ENCODE measurements at places on chromosomes 11 and 22. TPM values are rescaled to one million over a fixed set of nuclear protein-coding genes. Genes with fewer than 3 reads are reported as not detected.

CNIH2 gene
- polyA plus RNA-seq, result not detected

CARD18 gene
- not detected for polyA plus RNA-seq

POU2AF3 gene
- polyA plus RNA-seq, result 0.18 TPM

MISFA gene
- 0.89 TPM for polyA plus RNA-seq

HEPHL1 gene
- 0.04 TPM for polyA plus RNA-seq

OTOG gene
- not detected for polyA plus RNA-seq

CYB561A3 gene
- polyA plus RNA-seq, result 594 TPM

P2RY2 gene
- polyA plus RNA-seq, result 0.13 TPM

PAX6 gene
- polyA plus RNA-seq, result not detected

FAU gene
- polyA plus RNA-seq, result 1,422 TPM

MMP8 gene
- not detected for polyA plus RNA-seq

ANO9 gene
- 4.9 TPM for polyA plus RNA-seq

PLAAT2 gene
- 6.4 TPM for polyA plus RNA-seq

SERPINH1 gene
- polyA plus RNA-seq, result 1.8 TPM

RIC3 gene
- polyA plus RNA-seq, result 5.5 TPM
